Progenitor cell of endocrine pancreas (in vitro differentiated cells): ENCODE measurements at places on chromosomes 2 and 18. TPM values are rescaled to one million over a fixed set of nuclear protein-coding genes. Genes with fewer than 3 reads are reported as not detected.

DNA sequence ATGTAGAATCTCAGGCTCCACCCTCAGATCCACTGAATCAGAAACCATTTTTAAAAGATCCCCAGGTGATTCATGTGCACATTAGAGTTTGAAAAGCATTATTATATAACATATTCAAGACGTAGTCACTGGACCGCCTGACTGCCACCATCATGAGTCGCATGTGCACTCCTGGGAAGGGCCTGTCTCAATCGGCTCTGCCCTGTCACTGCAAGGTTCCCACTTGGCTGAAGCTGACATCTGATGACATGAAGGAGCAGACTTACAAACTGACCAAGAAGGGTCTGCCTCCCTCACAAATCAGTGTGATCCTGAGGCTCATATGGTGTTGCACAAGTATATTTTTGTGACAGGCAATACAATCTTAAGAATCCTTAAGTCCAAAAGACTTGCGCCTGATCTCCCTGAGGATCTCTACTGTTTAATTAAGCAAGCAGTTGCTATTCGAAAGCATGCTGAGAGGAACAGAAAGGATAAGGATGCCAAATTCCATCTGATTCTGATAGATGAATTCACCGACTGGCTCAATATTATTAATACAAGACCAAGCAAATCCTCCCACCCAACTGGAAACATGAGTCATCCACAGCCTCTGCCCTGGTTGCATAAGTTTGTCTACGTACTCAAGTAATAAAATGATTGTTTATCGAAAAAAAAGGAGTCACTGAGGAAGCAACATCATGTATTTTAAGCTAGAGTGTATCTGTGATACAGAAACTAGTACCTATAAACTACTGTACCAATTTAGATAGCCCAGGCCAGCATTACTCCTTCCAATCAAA lies 26.2 kb downstream of the ATAD2B start:
- DNase-seq, result no peak

DNA sequence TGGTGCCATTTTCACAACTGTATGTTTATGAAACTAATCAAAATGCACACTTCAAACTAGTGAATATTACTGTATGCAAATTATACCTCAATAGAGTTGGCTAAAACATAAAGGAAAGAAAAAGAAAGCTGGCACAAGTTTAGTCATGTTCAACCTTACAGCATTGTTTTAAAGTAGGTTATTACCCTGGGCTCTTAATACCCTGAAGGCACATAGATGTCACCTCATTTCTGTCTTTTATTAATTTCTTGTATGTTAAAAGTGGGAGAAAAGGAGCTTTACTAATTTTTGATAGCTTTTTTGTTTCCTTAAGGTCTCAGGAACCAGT lies 32.7 kb downstream of the TMEM131 start:
- no peak for DNase-seq

- peak; percentile 26 for DNase-seq
These were observed at the start of gene ADAM23 for GRCh38 chr2:206442833-206443734. Gene ADAM23 (plus strand): TSS chr2:206443532. CDS start chr2:206443867, 335 bp downstream.

DNA sequence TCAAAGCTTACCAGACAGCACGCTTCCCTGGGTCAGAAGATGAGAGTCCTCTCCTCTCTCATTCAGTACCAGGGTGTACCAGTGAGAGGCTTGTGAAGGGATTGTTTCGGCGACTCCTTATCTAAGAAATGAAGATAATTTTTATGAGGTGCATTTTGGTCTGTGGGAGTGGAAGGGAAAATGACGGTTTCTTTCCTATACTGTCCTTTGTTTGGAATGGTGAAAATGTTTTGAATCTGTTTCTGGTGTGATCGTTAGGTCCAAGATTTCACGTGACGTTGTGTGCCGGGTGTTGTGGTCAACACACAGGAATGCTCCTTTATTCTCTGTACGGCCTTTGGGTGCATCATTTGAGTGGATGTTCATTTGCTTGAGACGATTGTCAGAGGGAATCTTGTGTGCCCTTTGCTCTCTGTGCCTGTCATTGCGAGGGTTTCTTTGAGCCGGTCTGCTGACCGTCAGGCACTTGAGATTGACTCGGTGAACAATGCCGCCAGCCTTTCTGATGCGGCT lies 183.5 kb downstream of the AGAP1 start:
- no peak for DNase-seq

DNA sequence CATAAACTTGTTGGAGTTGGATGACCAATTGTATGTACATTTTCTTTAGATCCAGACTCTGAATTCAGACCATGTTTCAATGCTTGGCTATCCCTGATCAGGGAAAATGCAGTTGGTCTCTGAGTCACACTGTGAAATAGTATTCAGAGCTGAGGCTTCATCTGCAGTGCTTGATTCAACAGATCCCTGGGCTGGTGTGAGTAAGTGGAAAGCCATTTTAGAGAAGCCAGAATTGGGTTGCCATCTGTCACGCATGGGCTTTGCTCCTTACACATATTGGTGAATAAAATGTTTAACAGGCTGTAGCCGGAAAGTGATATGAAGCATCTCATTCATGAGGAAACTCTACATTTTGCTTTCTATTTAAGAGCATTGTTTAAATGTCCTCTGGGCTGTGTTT lies 50.0 kb upstream of the ACYP2 start:
- DNase-seq, result no peak

DNA sequence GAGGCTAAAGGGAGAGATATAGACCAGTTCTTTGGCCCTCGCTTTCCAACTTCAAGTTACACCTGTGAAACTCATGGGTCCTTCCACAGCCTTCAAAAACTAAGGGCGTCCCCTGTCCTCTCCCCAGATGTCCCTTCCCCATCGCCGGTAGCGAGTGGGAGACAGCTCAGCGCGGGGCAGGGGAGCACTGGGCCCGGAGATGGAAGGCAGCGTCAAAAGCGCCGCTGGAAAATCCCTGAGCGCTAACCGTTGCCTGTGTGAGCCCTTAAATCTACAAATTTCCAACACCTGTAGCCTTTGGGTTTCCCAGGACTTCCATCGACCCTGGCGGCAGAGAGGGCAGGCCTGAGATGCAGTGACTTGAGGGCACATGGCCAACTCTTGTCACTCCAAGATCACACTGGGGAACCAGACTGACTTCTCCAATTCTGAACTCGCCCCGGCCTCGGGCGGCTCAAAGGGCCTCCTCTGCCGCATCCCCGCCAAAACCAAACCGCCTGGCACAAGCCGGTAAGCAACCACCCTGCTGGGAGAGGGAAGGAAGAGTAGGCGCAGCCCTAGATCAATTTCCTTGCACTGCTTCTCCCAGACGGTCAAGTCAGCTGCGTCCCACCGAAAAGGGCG lies 879 bp upstream of the EPAS1 start:
- no peak for DNase-seq

DNA sequence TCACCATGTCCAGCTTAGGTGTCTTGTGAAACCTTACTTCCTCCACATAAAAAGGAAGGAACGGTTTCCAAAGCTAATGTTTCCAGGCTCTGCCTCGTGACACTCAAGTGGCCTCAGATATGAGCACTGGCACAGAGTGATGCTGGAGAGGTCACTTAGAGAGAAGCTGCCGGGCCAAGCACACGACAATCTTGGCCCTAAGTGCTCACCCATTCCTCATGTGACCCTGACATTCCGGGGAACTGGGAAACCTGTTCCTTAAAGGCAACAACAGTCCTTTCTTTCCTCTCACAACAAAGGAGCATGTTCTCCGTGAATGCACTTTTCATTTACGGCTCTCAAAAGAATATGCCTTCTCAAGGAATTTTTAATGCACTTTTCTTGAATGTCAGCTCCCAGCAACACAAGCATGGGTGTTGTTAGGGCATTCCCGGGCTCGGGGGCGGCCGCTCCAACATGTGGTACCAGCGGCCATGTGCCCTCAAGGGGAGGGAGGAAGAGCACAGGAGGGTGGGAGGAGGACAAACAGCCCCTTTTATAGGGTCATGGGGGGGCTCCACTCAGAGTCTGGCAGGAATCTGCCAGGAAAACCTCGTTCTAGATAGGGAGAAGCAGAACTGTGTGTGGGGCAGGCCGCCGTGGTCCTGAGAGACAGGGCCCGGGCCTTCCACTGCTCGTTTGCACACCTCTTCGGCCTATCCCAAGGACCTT lies 118.6 kb downstream of the MBP start:
- DNase-seq, result no peak

DNA sequence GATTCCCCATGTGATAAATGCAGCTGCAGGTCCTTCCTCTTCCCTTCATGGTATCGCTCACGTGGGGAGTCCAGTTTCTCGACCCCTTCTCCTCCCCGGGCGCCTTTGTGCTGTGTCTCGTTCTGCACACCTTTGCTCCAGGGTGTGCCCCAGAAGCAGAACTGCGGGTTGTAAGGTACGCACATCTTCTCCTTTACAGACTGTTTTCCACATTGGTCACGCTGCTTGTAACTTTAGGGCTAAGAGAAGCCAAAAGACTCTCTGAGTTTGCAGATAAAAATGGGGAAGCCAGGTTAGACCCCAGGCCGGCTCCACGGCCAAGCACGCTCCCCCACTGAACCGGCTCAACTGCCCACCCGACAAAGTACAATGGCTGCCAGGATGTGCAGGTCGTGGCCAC lies 45.9 kb upstream of the TFCP2L1 start:
- DNase-seq, result no peak

GRCh38 chr2:172985139-172985892 lies 90.3 kb upstream of the MAP3K20 start:
- DNase-seq, result no peak

- DNase-seq, result peak; percentile 53
These were observed 36.1 kb upstream of the GPD2 start for GRCh38 chr2:156399950-156400705.

DNA sequence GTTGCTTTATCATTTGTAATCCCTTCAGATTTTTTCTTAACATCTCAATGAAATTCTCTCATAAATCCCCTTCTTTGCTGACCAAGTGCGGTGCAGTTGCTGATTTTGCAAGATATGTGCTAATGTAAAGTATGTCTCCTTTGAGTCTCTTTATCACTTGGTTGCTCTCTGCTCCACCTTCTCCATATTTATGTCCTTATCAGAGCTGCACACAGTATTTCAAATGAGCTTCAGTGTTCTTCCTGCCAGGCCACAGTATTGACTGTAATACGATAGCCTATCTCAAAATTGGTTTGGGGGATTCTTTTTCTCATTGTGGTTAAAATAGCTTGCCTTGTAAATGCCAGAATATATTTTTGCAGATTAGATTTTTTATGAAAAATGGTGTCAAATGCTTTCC lies 32.2 kb downstream of the MAIP1 start:
- no peak for DNase-seq

GRCh38 chr2:111634995-111635538 lies 248.9 kb downstream of the ANAPC1 start:
- DNase-seq, result no peak

DNA sequence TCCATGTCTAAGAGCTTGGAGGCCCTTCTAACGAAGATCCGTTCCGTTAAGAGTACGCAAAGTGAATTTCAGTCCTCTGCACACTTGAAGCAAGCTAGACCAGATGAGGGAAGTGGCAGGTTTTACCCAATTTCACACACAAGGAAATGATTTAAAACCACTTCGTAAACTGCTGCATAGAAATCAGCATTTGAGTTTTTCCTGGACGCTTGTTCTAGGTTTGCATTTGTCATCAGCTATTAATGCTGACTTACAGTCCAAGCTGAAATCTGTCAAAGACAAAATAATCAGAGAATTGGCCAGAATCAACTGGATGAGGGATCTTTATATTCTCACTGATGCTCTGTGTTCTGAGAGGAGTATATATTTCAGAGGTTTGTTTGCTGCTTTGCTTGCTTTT lies 117.6 kb upstream of the RASGRP3 start:
- no peak for DNase-seq

GRCh38 chr2:102027036-102027980 lies 35.5 kb downstream of the IL1R2 start:
- DNase-seq, result no peak

GRCh38 chr2:25290811-25291495 lies 50.8 kb downstream of the DNMT3A start:
- DNase-seq, result no peak

DNA sequence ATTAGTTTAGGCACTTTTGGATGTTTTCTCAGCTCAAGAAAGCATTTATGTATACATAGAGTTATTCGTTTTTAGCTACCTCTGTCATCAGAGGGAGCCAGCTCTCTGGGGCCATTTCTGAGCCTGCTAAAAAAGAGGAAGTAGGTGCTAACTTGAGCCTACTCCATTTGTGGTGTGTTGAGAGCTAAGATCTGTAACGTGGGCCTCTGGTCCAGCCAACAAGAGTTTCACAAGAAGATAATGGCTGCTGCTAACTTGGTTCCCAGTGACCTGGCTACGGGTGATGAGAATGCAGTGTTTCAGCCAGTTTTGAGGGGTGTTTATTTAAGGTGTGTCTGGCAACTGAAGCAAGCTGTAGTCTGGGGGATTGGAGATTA lies 182.5 kb downstream of the PRKCE start:
- no peak for DNase-seq

GRCh38 chr18:79558196-79558932 lies 121.2 kb upstream of the CTDP1 start:
- no peak for DNase-seq

DNA sequence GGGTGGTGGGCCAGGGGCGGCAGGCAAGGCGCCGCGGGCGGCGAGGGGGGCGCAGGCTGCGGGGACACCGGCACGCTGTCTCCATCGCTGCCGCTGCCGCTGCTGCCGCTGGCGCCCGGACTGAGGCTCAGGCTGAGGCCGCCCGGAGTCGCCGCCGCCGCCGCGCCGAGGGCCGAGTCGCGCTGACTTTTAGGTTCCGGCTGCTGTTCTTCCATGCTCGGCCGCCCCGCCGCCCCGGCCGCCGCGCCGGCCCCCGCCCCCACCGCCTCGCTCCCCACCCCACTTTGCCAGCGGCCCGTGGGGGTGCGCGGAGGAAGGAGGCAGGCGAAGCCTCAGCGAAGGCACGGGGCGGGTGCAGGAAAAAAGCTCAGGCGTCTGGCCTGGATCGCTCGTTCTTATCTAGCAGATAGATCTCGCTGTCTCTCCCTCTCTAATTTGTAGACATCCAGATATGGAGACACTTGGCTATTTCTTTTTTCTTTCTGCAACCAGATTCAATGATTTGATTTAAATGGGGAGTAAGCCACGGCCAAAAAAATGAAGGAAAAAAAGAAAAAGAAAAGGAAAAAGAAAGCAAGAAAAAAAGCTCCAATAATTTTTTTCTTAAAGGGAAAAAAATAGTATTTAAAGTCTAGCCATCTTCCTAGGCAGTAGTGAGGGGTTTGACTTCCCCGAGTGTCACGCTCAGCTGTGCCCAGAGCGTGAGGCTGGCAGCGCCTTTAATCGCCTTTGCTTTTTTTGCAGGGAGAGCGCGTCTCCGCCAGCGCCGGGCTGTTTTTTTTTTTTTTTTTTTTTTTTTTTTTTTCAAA lies at the start of gene EN1:
EN1 (minus strand) TSS at position 696 of the 809 bp plus-strand sequence; CDS start at position 215, 481 bp downstream.
- DNase-seq, result no peak

- no peak for DNase-seq
These were observed 35.4 kb upstream of the ITGAV start for GRCh38 chr2:186554429-186554828.

GRCh38 chr2:106667478-106668070 lies 180.4 kb downstream of the CD8B2 start:
- DNase-seq, result no peak

- DNase-seq, result no peak
These were observed 67.5 kb downstream of the GTF2A1L start for GRCh38 chr2:48685126-48685525.

The TNFRSF11A gene
- 0.43 and 0.64 TPM in 2 replicates for total RNA-seq

The NTSR2 gene
- not detected in 2 replicates for total RNA-seq

The MOCOS gene
- 2.0 and 3.0 TPM in 2 replicates for total RNA-seq

The SCN3A gene
- total RNA-seq, result 4.7 and 5.3 TPM in 2 replicates

The IL1A gene
- 0.12 TPM in 1 of 2 replicates, not detected in the other for total RNA-seq

The MGAT5 gene
- total RNA-seq, result 106 and 110 TPM in 2 replicates

The MLPH gene
- total RNA-seq, result 1.2 and 1.6 TPM in 2 replicates

The ANKRD53 gene
- 3.7 and 5.4 TPM in 2 replicates for total RNA-seq

The FEV gene
- 13.5 and 15.6 TPM in 2 replicates for total RNA-seq

The ELOA2 gene
- not detected in 2 replicates for total RNA-seq
